Naive thymus-derived CD4-positive, alpha-beta T cell (primary cell): ENCODE measurements at places on chromosomes 12 and 14. TPM values are rescaled to one million over a fixed set of nuclear protein-coding genes. Genes with fewer than 3 reads are reported as not detected.

SLC5A8 gene
- total RNA-seq: not detected

LTBP2 gene
- 0.58 TPM for total RNA-seq

MDM2 gene
- 77.8 TPM for total RNA-seq

TCL1B gene
- total RNA-seq: not detected

LALBA gene
- total RNA-seq: not detected

SYNE3 gene
- total RNA-seq: 63.3 TPM

PTPRO gene
- total RNA-seq: 14.2 and 16.2 TPM in 2 replicates

AHNAK2 gene
- not detected for total RNA-seq

ZNF219 gene
- total RNA-seq: 22.1 TPM

TBX5 gene
- not detected in 2 replicates for total RNA-seq

TPPP2 gene
- total RNA-seq: not detected

ZNF605 gene
- 17.8 TPM for total RNA-seq

GPR162 gene
- total RNA-seq: 0.38 TPM

CYP46A1 gene
- 0.34 TPM for total RNA-seq

GRCh38 chr12:3170423-3171194, 93.4 kb downstream of the TSPAN9 start:
- H3K4me3 ChIP-seq: no peak overlapping the region
- H3K36me3 ChIP-seq: no peaks in the 10 kb centered on the region
- no peak overlapping the region for H3K27ac ChIP-seq
- H3K4me1 ChIP-seq: no peaks in the 10 kb centered on the region
- DNase-seq: no peak

DNA sequence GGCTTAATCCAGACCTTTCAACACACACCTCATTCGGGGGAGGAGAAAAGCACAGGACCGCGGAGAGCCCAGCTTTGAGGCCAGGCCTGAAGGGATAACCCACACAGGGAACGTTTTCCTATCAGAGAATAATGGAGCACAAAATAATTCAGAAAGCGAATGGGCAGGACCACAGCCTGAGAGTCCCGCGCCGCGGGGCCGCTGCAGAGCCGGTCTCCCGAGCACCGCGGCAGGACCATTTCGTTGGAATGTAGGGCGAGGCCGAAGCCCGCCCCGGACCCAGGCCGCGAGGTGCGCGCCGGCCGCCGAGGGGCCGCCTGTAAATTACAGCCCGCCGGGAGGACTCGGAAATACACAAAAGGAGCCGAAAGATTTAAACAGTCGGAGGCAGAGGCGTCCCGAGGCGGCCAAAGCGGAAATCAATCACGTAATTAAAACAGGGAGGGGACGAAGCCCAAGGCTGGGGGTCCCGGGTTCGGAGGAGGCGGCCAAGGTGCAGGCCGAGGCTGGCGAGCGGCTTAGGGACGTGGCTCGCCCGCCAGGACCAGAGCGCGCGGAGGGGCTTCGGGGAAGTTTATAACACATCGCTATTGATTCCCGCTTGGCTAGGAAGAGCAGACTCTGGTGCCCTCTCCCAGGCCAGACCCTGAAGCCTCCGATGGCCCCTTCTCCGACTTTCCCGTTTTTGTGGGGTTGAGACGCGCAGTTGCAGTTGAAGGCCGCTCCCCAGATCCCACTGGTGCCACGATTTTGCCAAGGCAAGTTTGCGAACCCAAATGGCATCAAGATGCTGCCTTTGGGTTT, 6.3 kb upstream of the HOXC4 start:
- DNase-seq: no peak
- no peaks in the 10 kb centered on the region for H3K36me3 ChIP-seq
- H3K27ac ChIP-seq: no peak overlapping the region
- no peaks in the 10 kb centered on the region for H3K4me1 ChIP-seq
- no peak overlapping the region for H3K4me3 ChIP-seq
- peaks cover 57% of the 10 kb centered on the region for H3K27me3 ChIP-seq

- peak; percentile 45 for DNase-seq
- H3K4me1 ChIP-seq: peaks cover 19% of the 10 kb centered on the region
- no peaks in the 10 kb centered on the region for H3K27me3 ChIP-seq
- peak overlapping the region; percentile 95 for H3K4me3 ChIP-seq
Observed at GRCh38 chr14:99604766-99605298, 825 bp upstream of the CCDC85C start.

GRCh38 chr12:27711317-27711682, 668 bp downstream of the MRPS35 start:
- DNase-seq: peak; percentile 25
- H3K27me3 ChIP-seq: no peaks in the 10 kb centered on the region
- peak overlapping the region; percentile 98 for H3K4me3 ChIP-seq
- H3K4me1 ChIP-seq: peaks cover 7% of the 10 kb centered on the region

- no peak overlapping the region for H3K4me3 ChIP-seq
- H3K27ac ChIP-seq: no peak overlapping the region
- no peaks in the 10 kb centered on the region for H3K36me3 ChIP-seq
Observed at GRCh38 chr14:62706217-62706616, 339.0 kb downstream of the KCNH5 start.

- no peak overlapping the region for H3K4me3 ChIP-seq
- no peaks in the 10 kb centered on the region for H3K36me3 ChIP-seq
- no peaks in the 10 kb centered on the region for H3K4me1 ChIP-seq
- H3K27me3 ChIP-seq: no peaks in the 10 kb centered on the region
Observed at GRCh38 chr12:532908-533565, 73.3 kb downstream of the B4GALNT3 start.

- no peak overlapping the region for H3K27ac ChIP-seq
- H3K4me1 ChIP-seq: peaks cover 14% of the 10 kb centered on the region
- no peaks in the 10 kb centered on the region for H3K27me3 ChIP-seq
- peaks cover 5% of the 10 kb centered on the region for H3K36me3 ChIP-seq
- H3K4me3 ChIP-seq: no peak overlapping the region
- DNase-seq: no peak
Observed at GRCh38 chr14:105290621-105291346, 10.0 kb downstream of the BRF1 start.

- no peaks in the 10 kb centered on the region for H3K36me3 ChIP-seq
- no peak overlapping the region for H3K27ac ChIP-seq
- H3K4me1 ChIP-seq: no peaks in the 10 kb centered on the region
Observed at GRCh38 chr12:65282840-65283239, 4.4 kb downstream of the MSRB3 start.

GRCh38 chr12:104201238-104202001, 14.2 kb upstream of the TXNRD1 start:
- no peaks in the 10 kb centered on the region for H3K27me3 ChIP-seq
- H3K4me1 ChIP-seq: no peaks in the 10 kb centered on the region
- no peak overlapping the region for H3K4me3 ChIP-seq
- H3K27ac ChIP-seq: no peak overlapping the region
- H3K36me3 ChIP-seq: no peaks in the 10 kb centered on the region

DNA sequence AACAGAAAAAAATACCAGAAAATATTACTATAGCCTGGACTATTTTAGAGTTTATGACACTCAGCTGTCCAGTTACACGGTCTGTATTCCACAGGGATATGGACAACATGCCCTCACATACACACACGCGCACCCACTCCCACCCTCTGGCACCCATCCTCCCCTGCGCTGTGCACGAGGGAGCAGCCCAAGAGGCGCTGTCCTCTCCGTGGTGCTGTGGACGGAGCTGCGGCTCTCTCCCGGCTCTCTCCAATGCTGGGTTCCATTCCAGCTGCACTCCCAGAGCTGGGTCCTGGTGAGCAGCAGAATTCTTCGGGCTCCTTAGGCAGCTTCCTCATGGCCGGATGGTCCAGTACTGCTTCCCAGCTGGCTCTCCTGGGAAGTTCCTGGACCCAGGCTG, 6.0 kb upstream of the NGB start:
- H3K27me3 ChIP-seq: no peaks in the 10 kb centered on the region
- H3K4me3 ChIP-seq: no peak overlapping the region
- no peaks in the 10 kb centered on the region for H3K4me1 ChIP-seq
- H3K27ac ChIP-seq: no peak overlapping the region

GRCh38 chr12:15856097-15856982, 25.8 kb upstream of the STRAP start:
- H3K4me1 ChIP-seq: no peaks in the 10 kb centered on the region
- H3K27me3 ChIP-seq: no peaks in the 10 kb centered on the region
- no peak overlapping the region for H3K4me3 ChIP-seq
- no peaks in the 10 kb centered on the region for H3K36me3 ChIP-seq
- DNase-seq: peak; percentile 45

DNA sequence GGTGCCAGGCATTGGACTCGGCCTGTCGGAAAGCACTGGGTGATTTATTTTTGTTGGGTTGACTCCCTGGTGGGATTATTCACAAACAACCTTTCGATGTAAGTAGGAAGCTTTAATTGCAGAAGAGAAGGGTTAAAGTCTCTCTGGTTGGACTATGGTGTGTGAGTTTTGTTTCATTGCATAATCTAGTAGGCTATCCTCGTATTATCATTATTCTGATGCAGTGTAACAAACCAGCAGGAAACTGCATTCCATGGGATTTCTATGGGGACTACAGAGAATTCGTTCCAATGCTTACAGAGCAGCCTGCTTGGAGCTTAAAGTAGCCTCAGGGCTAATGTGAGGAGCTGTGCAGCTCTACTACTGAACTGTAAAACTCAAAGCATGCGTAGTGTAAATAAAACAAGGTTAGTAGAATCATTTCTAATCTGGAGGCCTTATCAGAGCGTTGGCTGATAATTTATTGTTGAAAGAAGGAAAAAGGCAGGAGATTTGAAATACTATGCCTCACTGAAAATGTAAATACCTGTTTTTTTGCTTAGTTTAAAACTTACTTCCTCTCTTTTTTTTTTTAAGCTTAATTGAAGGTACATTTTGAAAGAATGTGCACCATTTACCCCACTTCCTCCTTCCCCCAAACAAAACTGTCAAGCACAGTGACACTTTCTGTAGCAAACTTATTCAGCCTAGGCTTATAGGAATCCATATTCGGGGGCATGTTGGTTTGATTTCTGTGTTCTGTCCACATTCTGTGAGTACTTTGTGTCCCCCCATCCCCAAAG, 226.7 kb downstream of the NPAS3 start:
- H3K36me3 ChIP-seq: no peaks in the 10 kb centered on the region
- DNase-seq: no peak
- H3K27ac ChIP-seq: no peak overlapping the region
- H3K27me3 ChIP-seq: no peaks in the 10 kb centered on the region
- H3K4me1 ChIP-seq: no peaks in the 10 kb centered on the region

GRCh38 chr12:131266591-131267467, 313.1 kb downstream of the ADGRD1 start:
- no peak overlapping the region for H3K27ac ChIP-seq
- H3K36me3 ChIP-seq: no peaks in the 10 kb centered on the region
- H3K27me3 ChIP-seq: no peaks in the 10 kb centered on the region
- no peaks in the 10 kb centered on the region for H3K4me1 ChIP-seq
- no peak overlapping the region for H3K4me3 ChIP-seq
- DNase-seq: no peak

DNA sequence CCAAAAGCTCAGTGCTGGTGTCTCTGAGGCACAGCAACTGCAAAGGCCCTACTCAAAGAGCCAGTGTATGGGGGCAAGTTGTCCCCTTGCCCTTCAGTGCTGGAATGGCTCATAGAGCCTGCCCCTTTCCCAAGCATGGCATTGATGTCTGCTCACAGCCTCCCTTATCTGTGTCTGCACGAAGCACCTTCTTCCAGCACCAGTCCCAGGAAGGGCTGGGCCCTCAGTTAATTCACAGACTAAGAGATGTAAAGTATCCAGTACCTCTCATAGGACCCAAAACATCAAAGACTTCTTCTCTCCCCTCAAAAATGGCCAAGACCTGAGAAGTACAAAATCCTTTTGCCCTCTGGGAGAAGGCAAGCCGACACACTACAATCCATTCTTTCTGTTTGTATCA, 1.6 kb upstream of the CMAS start:
- no peaks in the 10 kb centered on the region for H3K36me3 ChIP-seq
- DNase-seq: no peak
- H3K27me3 ChIP-seq: no peaks in the 10 kb centered on the region
- peaks cover 15% of the 10 kb centered on the region for H3K4me1 ChIP-seq

GRCh38 chr12:115268451-115268850, 584.5 kb upstream of the TBX3 start:
- H3K4me3 ChIP-seq: no peak overlapping the region
- no peak overlapping the region for H3K27ac ChIP-seq
- no peaks in the 10 kb centered on the region for H3K4me1 ChIP-seq
- no peaks in the 10 kb centered on the region for H3K27me3 ChIP-seq
- no peak for DNase-seq

DNA sequence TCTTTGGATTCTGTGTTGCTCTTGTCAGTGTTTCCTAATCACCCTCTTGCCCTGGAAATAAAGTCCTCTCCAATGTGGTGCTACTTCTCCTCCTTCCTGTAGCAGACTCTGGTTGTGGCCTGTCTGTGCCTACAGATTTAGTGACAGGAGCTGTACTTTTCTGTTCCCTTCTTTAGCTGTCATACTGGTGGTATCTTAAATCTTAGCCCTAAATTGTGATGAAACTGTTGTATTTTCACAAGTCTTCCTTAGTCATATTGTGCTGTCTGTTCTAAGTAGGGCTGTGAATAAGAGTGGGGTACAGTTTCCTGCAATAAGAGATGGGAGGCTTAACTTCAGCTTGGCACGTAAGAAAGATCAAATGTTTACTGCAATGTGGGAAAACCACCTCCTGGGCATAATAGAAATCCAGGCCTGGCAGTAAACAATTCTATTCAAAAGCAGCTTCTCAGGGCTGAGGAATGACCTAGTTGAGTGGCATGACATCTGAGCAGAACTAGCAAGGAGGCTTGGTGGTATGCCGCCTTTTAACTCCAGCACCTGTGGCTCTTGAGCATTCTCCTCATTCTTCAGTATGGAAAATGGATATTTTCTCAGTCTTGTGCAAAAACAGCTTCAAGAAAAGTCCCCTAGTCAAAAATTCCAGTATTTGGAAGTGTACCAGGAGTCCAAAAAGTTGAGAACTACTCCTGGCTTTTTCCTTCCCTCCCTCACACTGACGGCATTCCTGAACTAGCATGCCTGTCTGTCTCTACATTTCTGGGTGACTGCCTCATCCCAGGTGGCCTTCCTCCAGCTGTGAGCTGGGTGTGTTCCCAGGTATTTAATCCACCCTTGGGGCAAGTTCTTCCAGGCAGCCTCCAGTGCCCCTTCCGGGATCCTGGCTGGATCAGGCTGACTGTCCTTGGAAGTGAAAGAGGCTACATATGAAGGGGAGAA, 19.5 kb downstream of the ANO6 start:
- H3K4me1 ChIP-seq: no peaks in the 10 kb centered on the region
- no peak for DNase-seq
- H3K36me3 ChIP-seq: no peaks in the 10 kb centered on the region
- H3K4me3 ChIP-seq: no peak overlapping the region

DNA sequence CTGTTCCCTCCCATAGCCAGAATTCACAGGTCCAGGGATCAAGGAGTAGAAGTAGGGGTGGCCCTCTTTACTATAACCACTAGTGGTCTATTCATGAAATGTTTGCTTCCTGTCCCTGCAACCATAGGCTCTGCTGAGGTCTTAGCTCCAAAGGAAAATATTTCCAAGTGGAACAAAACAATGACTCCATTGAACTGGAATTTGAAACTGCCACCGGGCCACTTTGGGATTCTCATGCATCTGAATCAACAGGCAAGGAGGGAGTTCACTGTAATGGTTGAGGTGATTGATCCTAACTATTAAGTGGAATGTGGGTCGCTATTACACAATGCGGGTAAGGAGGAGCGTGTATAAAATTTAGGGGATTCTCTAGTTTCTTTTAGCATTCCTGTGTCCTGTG, 197.0 kb downstream of the ETNK1 start:
- H3K36me3 ChIP-seq: no peaks in the 10 kb centered on the region
- DNase-seq: no peak
- no peak overlapping the region for H3K27ac ChIP-seq
- no peaks in the 10 kb centered on the region for H3K4me1 ChIP-seq

GRCh38 chr12:94571556-94571955, 78.8 kb downstream of the TMCC3 start:
- no peak overlapping the region for H3K27ac ChIP-seq
- no peak for DNase-seq
- no peaks in the 10 kb centered on the region for H3K36me3 ChIP-seq
- H3K4me1 ChIP-seq: no peaks in the 10 kb centered on the region
